Body of pancreas (tissue), 4 donors: ENCODE measurements at places on chromosomes 4 and X. TPM values are rescaled to one million over a fixed set of nuclear protein-coding genes. Genes with fewer than 3 reads are reported as not detected.

DNA sequence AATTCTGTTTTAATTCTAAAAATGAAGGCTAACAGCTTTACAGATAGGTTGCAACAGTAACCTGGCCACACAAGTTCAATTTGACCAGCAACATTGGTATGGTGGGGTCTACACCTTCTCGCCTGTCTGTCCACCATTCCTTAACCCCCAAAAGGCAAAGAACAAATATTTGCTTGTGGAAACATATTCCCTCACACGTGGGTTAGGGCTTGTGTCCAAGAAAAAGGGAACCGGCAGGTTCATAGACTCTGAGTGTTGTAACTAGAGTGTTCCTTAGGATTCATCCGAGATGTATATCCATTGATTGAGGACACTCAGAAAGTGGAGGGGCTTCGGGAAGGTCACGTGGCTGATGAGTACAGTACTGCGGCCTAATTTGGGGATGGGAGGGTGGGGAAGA lies 54.1 kb downstream of the C4orf51 start:
- no peaks in the 10 kb centered on the region for H3K27me3 ChIP-seq
- H3K36me3 ChIP-seq: no peaks in the 10 kb centered on the region
- peaks cover 59% of the 10 kb centered on the region for H3K4me1 ChIP-seq
- no peak for DNase-seq

DNA sequence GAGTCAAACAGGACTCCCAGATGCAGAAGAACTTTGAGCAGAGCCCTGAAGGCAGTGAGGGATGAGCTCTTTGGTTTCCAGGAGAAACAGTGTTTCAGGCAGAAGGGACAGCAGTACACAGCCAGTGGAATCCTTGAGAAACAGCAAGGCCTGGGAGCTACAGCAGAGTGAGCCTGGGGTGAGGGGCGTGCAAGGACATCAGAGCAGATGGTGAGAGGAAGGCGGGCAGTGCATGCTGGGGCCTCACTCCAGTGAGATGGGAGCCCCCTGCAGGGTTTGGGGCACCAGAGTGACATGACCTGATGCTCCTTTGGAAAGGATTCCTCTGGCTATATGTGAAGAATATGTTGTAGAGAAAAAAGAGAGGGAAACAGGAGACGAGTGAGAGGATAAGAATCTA lies 98.1 kb upstream of the EGFL6 start:
- H3K4me1 ChIP-seq: no peaks in the 10 kb centered on the region
- H3K4me3 ChIP-seq: no peak overlapping the region
- DNase-seq: no peak
- no peaks in the 10 kb centered on the region for H3K36me3 ChIP-seq
- H3K27me3 ChIP-seq: no peaks in the 10 kb centered on the region

DNA sequence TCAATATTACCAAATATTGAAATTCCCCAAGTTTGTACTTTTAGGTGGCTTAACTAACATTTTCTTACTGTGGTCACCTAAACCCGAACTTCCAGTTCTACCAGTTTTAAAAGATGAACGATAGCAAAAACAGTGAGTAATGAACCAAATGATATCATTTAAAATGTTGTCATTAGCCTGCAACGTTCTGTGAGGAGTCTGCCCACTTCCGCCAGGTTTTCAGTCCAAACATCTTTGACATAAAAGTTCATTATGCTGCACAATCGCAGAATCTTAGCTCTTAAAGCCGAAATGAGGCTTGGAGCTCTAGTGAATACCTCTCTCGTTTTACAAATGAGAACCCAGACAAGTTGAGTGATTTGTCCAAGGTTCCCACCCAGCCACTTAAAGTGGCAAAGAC lies 762 bp downstream of the PIGA start:
- H3K4me3 ChIP-seq: no peak overlapping the region
- no peaks in the 10 kb centered on the region for H3K36me3 ChIP-seq
- peak; percentile 27 for DNase-seq
- no peaks in the 10 kb centered on the region for H3K27me3 ChIP-seq
- H3K4me1 ChIP-seq: peaks cover 8% of the 10 kb centered on the region

The SH3TC1 gene
- 31.1 TPM for total RNA-seq
